ENCODE measurements at places on chromosomes 7 and 10. TPM values are rescaled to one million over a fixed set of nuclear protein-coding genes. Genes with fewer than 3 reads are reported as not detected.

LRIT1 gene
- not detected for total RNA-seq

PRF1 gene
- total RNA-seq: not detected

FAM25C gene
- not detected for total RNA-seq

HTRA1 gene
- 0.70 TPM for total RNA-seq

SH2D4B gene
- total RNA-seq: 0.23 TPM

GCK gene
- not detected for total RNA-seq

CLDN12 gene
- 38.4 TPM for total RNA-seq

Data from Caco-2 (cell line).